ENCODE measurements at places on chromosomes 2 and 18.

GRCh38 chr2:212797484-212798205 is 259.0 kb upstream of the ERBB4 start:
- DNase-seq = no peak

DNA sequence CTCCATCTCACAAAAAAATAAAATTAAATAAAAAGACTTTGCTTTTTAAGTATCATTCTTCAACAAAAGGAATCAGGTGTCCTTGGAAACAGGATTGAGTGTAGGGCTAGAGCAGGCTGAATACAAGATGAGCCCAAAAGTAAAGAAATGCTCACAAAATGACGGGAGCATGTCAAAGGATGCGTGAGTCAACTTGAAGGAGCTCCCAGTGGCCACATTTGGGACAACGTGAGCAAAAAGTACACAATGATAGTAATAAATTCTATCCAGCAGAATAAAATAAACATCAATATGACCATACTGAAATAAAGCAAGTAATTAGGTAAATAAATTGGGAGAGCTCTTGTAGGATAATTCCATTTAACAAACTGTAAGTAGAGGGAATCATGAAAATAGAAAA is 220.7 kb downstream of the PHLPP1 start:
- no peak for DNase-seq

GRCh38 chr18:22935431-22935830 is 2.3 kb downstream of the RBBP8 start:
- DNase-seq = no peak

DNA sequence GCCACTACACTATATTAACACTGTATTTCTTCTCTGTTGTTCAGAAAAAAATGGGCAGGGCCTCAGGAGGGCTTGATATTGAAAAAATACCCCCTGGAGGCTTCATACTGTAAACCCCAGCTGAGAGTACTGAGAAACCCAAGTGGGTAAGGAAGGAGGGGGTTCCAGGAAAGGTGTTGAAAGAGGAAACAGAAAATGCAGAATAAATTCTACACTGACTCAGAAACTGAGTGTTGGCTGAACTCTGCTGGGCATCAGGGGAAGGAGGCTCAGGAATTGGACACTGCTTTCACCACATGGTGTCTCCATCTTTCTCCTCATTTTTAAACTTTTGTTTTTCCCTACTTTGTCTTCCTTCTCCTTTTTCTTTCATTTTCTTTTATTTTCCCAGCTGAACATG is 253.7 kb downstream of the DYM start:
- no peak for DNase-seq

- DNase-seq = no peak
Measured at GRCh38 chr2:113236367-113237159, 42.2 kb downstream of the PAX8 start.

DNA sequence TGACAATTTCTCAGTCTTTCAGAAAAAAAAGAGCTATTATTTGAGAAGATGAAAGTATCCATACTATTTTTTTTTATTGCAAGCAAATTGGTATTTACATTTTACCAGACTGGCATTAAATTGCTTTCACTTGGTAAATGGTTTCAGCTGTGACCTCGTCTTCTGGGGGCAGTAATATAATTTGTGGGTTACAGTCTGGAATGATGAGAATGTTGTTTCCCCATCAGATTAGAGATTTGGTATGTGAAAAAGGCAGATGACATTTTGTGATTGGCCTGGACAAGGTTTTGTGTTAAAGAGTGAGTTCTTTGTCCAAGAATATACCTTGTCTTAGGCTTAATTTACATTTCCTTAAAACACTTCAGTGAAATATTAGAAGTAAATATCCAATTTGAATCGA is 390.1 kb upstream of the ST6GAL2 start:
- DNase-seq = no peak

DNA sequence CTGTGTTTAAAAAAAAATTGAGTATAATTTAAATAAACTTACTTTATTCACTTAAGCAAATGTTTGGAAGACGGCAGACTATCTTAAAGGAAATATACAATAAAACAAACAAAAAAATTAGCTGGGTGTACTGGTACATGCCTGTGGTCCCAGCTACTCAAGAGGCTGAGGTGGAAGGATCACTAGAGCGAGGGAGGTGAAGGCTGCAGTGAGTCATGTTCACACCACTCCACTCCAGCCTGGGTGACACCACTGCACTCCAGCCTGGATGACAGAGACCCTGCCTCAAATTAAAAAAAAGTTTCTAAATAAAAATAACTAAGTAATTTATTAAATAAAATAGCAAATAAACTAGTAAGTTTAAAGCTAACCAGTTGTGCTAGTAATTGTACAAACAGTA is 7.5 kb downstream of the PUM2 start:
- no peak for DNase-seq

- DNase-seq = no peak
Measured at GRCh38 chr2:27494944-27495554, at the start of gene FNDC4. TSS of gene FNDC4 (minus strand) at chr2:27495200. CDS start at chr2:27494679, 521 bp downstream.

GRCh38 chr18:22106536-22107292 is 62.7 kb upstream of the GATA6 start:
- DNase-seq = no peak

GRCh38 chr18:79540904-79541282 is 138.7 kb upstream of the CTDP1 start:
- DNase-seq = no peak

GRCh38 chr18:57084331-57085271 is 62.3 kb upstream of the BOD1L2 start:
- no peak for DNase-seq

DNA sequence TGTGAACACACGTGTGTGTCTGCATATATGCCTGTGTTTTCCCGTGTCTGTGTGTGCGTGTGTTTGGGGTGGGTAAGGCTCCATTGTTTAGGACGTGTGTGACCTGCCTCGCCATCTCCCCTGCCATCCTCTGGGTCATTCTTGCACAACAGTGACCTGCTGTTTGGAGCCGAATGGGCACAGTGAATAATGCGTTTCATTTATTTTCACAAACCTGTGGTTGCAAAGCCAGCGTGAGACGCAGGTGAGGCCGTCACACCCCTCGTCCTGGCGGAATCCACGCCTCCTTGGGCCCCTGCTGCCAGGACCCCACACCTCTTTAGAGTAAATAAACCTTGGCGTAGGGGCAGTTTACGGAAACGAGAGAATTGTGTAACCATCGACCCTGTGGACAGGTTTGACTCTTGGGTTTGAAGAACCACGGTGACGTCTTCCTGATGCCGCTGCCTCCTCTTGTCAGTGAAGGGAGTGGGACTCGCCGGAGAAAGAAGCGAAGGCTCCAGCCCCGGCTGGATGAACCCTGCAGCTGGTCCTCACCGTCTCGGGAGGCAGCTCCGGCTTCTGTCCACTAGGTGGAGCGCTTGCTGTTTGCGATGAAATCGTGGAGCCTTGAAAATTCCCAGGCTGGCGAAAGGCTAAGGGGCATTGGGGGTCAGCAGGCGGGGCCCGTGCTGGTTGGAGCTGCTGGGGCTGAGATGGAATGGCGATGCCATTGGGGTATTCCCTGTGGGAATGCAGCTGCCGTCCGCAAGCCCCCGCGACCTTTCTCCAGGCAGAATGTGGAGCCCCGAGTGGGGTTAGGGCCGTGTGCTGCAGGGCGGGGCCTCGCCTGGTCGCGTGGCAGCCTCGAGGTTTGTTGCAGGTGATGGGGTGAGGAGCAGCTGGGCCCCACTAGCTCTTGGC is 81.1 kb downstream of the RTP5 start:
- peak; percentile 30 for DNase-seq

- DNase-seq = no peak
Measured at GRCh38 chr2:134075204-134075603, 178.7 kb upstream of the MGAT5 start.

- DNase-seq = no peak
Measured at GRCh38 chr2:237270520-237270919, 143.4 kb downstream of the COL6A3 start.

- DNase-seq = no peak
Measured at GRCh38 chr2:111919365-111919764, 21.0 kb downstream of the MERTK start.
